ENCODE measurements at places on chromosomes 3 and 15.

DNA sequence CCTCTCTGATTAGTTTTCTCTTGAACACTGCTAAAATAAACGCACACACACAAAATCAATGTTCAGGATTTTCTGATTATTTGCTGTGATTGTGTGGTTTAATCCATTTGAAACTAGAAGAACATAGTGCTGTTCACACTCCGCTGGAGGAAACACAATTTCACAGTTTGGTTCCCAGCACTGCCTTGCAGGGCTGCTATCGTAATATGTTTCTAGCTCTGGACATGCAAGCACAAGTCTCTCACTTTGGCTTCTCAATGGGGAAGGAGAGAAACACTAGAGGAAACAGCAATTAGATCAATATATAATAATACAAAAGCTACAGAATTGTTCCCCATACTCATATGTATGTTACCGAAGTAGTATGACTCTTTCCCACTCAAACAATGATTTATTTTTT lies 299.5 kb downstream of the NSUN3 start:
- DNase-seq, result no peak

DNA sequence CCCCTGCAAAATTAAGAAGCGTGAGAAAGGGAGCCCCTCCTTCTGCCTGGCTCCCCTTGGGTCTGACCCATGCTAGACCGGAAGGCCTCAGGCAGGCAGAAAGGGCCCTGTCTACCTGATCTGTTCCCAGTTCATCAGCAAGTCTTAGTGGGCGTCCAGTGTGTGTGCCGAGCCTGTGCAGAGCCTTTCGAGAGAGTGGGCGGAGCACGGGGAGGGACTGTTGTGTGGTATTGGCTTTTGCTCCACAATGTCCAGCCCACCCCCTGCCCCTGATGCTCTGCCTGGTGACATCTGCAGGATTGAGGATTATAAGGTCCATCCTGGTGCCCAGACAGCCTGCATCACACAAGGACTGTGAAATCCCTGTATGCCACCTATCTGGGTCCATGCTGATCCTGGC lies 82.9 kb downstream of the CHDH start:
- no peak for DNase-seq

GRCh38 chr3:13497386-13497785 lies 17.3 kb downstream of the HDAC11 start:
- no peak for DNase-seq

DNA sequence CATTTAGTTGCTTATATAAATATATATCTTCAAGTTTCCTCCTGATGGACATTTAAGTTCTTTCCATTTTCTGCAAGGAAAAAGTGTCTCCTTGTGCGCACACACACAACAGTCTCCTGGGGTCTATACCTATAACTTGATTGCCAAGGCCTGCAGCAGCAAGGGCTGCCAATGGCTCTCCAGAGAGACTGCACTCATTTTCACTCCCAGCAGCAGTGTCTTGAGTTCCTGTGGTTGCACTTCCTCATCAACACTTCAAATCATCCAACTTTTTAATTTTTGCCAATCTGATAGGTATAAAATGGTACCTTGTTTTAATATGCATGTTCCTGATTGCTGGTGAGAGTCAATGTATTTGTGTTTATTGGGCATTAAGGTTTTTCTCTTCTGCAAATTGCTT lies 23.1 kb downstream of the TNFAIP8L3 start:
- DNase-seq, result no peak

- DNase-seq, result peak; percentile 9
Observed at GRCh38 chr3:131803113-131803512, 231.7 kb downstream of the CPNE4 start.

DNA sequence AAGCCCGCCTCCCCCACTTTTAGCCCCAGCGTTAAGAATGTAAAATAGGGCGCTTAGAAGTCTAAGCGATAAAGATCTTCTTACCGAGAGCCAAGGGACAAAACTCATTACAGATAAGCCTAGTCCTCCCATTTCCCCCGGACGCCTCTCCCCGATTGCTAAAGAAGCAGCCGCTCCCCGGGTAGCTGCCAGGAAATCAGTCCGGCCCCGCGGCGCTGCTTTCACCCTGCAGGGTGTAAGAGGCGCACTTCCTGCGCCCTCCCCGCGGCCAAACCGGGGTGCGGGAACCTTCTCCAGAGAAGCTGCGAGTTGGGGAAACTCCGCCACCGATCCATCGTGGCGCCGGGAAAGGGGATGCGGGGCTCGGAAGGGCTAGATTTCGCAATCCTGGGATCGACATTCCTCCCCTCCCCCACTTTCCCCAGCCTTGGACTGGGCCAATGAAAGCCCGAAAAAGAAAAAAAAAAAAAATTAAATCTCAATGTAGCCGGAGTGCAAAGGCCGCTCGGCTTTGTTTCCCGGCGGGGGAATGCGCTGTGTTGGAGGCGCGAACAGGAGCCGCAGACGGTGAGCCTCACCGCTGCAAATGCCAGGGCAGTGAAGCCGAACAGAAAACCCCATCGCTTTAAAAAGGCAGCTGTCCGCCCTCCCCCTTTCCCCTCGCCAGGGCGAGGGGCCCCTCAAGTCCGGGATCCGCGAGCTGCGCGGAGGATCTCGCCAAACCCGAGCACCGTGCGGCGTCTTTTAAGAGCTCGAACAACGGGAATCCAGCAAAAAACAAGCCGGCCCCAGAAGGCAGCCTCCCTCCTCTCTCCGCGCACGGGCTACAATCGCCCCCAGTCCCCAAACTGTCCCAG lies 626 bp upstream of the PTPRG start:
- DNase-seq, result peak; percentile 3

- no peak for DNase-seq
Observed at GRCh38 chr3:9172851-9173321, 76.6 kb downstream of the SRGAP3 start.

DNA sequence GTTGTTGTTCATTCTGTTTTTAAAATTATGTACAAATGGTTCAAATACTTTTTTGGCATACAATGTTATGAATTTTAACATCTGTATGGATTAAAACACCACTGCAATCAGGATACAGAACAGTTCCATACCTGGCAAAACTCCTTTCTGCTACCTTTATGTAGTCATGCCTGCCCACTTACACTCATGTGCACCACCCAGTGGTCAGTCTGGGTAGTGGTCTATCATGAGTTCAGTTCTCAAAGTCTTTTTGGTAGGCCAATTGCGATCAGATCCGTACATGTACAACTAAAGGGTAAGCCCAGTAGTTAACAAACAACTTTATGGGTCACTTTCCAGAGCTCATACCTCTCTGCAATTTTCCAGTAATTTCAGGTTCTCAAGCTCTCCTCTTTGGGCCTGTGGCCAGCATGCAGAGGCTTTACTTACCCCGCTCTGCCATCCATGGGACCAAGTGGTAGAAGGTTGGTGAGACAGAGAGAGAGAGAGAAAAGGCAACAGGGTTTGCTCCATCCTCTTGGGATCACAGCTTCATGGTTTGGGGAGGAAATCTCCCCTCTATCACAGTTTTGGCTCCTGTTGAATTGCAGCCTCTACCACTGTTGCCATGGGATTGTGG lies 63.9 kb upstream of the FAM98B start:
- peak; percentile 70 for DNase-seq

DNA sequence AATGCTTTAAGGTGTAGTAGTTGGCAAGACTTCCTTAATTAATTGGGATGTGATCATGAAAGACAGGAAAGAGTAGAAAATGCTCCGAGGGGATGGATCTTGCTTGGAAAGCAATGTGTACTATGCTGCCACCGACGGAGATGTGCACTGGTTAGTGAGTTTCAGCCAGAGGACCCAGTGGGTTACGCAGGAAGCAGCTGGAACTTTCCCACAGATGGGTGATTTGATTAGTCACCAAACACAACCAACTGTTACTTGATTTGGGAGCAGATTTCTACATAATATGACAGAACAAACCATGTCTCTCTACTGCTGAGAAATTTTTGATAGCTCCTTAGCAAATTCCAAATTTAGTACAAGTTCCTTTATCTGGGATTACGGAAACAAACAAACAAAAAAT lies 245.4 kb upstream of the MCTP2 start:
- DNase-seq, result no peak

Measured in hematopoietic multipotent progenitor cell treated with erythropoietin and hydrocortisone succinate and interleukin-3 and kit ligand, for 8 days (in vitro differentiated cells).